T-helper 1 cell (primary cell): ENCODE measurements at places on chromosomes 12 and 14.
A peak's percentile ranks its signal among the peaks of the same experiment; 100 is the strongest.

DNA sequence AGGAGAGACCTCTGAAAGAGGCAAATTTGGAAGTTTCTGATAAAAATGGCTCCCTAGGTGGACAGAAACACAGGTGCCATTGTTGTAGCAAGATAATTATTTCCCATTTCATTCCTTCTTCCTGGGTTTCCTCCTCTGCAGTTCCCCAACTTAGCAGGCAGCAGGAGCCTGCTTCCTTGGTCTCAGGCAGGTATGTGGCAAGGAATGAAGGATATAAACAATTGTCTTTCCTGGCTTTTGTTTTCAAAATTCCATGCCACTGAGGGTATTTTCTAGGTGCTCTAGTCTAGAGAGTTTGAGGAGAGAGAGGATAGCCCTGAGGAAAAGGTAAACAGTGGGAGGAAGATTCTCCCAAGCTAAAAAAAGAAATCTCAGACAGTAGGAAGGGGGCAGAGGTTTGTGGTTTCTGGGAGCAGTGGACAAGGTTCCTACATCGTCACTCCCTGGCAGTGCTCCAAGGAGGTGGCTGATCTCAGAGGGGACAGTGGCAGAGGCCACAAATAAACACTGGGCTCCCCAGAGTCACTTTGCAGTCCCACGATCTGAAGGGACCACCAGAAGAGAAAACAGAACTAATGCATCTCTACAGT lies 82.6 kb upstream of the IGF1 start:
- DNase-seq = no peak

DNA sequence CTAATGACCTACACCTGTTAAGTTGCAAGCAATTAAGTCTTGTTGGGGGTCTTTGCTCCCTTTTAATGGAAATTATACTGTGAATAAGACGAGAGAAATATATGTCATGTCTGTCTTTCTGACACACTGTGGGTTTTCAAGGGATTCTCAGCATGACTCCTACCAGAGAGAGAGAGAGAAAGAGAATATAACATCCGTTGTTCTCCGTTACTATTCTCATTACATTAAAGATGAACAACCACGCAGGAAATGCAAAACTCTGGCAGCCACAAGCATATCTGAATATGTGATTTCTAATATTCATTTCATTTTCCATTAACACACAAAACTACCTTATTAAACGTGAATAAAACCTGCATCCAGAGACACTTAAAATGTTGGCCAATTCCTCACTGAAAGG lies 67.3 kb upstream of the EGLN3 start:
- no peak for DNase-seq

DNA sequence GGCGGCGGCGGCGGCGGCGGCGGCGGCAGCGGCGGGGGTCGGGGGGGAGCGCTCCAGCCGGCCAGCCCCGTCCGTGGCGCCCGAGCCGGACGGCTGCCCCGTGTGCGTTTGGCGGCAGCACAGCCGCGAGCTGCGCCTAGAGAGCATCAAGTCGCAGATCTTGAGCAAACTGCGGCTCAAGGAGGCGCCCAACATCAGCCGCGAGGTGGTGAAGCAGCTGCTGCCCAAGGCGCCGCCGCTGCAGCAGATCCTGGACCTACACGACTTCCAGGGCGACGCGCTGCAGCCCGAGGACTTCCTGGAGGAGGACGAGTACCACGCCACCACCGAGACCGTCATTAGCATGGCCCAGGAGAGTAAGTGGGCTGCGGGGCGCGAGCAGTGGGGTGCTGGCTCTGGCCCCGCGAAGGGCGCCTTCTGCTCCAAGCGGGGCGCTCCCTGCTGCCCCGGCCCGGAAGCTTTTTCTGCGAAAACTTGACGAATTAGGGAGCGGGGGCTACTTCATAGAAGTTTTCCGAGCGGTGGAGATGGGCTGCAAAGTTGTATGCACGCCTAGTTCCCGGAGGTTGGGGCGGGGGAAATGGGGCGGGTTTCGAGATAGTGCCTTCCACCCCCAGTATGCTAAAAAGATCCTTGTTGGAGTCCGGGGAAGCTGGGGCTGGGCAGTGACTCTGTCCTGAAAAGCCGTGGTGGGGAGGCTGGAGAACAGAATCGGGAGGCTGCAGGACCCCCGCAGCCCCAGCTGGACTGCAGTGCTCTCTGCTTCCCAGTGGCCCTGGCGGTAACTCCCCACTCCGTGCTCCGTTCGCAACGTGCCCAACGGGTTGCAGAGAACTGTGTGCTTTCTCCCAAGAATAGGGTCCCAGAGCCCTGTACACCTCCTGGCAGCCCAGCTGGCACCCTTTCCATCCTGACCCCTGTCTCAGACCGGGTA lies 751 bp downstream of the GDF11 start:
- DNase-seq = no peak

DNA sequence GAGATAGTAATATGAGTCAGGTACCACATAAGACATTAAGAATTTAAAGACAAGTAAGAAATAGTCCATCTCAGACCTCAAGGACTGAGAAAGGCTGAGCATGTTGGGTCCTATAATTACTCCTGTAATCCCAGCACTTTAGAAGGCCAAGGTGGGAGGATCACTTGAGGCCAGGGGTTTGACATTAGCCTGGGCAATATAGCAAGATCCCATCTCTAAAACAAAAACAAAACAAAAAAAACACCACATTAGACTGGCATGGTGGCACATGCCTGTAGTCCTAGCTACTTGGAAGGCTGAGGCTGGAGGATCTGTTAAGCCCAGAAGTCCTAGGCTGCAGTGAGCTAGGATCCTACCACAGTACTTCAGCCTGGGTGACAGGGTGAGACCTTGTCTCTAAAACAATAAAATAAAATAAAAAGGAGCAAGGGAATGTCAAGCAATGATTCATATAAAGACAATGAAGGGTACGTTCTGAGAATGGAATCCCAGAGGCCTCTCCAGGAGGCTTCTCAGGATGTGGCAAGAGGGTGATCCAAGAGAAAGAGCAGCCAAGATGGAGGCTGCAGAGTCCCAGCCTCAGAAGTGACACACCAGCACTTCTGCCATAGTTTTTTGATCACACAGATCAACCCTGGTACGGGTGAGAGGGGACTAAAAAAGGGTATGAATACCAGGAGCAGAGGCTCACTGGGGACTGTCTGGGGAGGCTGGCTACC lies 206.4 kb downstream of the CRADD start:
- no peak for DNase-seq

- DNase-seq = no peak
These were observed 13.4 kb upstream of the FRMD6 start for GRCh38 chr14:51638071-51638944.

GRCh38 chr14:71287567-71287966 lies 380.3 kb downstream of the PCNX1 start:
- DNase-seq = no peak

DNA sequence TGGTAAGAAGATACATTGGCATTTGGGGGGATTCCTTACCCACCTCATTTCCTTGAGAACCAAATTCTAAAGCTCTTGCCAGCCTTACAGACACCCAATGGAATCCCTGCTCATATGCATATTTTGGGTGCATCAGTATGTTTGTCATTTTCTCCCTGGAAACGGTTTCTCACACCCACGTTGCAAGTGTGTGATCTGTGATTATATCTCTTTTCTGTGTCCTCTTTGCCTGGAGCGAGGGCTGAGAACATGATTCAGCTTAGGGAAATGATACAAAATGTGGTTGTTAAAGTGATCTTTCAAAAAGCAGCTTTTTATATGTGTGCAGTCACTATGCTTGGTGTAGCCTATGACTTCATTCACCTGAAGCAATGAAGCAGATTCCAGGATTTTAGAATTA lies 52.0 kb downstream of the KCNMB4 start:
- no peak for DNase-seq

DNA sequence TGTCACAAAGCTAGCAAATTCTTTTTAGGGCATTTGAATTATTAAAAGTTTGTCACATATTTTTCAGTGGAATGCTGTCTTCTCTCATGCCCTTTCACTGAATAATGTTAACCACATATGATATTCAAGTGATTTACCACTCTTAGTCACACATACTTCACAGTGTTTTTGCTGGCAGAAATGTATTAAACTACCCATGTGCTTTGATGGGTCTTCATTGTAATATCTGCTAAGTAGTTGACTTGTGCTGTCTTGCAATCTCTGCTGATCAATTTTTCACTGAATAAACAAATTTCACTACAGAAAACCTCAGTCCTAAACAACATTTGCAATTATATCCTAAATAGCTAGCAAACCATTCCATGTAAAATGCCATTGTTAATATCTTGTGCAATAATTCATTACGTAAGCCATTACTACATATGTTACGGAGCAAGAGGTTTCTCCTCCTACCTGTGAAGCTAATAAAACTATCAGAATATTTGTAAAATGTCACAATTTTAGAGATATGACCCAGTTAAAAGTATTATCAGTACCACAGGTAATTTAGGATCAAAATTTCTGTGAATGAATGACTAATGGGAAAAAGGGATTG lies 64.6 kb upstream of the LMO3 start:
- DNase-seq = no peak

- no peak for DNase-seq
These were observed 5.3 kb downstream of the GABARAPL1 start for GRCh38 chr12:10218021-10218420.

GRCh38 chr14:68361231-68361630 lies 431.6 kb downstream of the ZFP36L1 start:
- DNase-seq = no peak

DNA sequence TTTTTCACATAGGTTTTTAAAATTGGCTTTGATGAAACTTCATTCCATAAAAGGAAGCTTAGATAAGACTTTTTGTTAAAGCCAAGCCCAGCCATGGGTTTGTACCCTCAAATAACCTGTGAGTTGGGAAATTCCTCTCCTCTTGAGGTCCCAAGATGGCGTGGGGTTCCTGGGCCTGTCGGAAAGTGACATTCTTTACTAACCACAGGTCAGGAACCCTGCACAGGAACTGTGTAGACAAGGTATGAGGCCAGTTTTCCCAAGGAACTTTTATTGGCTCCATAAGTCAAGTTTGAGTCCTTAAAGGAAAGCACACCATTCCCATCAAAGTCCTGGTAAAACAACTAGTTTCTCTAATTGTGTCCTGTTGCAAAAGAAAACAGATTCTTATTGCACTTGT lies 65.0 kb upstream of the AMN start:
- DNase-seq = no peak

DNA sequence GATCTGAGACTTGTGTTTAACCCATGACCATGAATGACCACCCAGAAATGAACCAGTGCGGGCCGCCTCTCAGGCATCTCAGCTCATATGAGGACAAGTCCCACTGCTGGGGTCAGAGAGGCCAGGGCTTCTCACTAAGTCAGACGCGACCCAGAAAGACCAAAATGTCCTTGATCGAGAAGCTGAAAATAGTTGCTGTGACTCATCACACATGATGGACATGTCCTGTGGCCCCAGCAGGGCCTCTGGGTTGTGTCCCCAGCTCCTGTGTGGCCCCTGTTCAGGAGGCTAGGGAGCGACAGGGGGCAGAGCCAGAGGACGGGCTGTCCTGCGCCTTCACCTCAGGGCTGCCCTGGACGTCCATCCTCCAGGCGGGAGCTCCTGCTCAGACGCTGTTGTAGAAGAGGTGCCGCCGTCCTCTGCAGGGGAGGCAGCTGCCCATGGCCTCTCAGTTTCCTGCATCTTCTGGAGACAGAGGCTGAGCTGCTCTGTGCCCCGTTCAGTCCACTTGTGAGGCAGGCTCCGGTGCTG lies 29.0 kb upstream of the FAM181A start:
- no peak for DNase-seq

- no peak for DNase-seq
These were observed 58.8 kb upstream of the DYNC1H1 start for GRCh38 chr14:101905614-101906013.

DNA sequence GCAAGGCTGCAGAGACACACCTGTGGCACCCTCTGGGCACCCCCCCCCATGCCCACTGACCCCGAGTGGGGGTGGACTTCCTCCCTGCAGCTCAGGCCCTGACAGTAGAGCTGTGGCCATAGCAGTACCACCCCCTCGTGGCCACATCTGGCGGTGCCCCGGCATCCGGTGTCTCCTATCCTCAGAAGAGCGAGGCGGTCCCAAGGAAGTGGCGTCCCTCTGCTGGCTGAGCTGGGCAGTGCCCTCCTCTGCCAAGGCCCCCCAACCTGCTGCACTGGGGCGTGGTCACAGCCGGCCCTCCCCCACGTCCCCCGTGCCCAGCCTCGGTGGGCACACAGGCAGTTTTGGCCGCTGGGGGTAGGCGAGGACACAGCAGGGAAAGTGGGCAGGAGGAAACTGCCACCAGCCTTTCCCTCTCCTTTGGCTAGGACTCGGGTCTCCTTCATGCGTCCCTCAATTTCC lies 6.0 kb upstream of the SLC6A12 start:
- peak; percentile 8 for DNase-seq

DNA sequence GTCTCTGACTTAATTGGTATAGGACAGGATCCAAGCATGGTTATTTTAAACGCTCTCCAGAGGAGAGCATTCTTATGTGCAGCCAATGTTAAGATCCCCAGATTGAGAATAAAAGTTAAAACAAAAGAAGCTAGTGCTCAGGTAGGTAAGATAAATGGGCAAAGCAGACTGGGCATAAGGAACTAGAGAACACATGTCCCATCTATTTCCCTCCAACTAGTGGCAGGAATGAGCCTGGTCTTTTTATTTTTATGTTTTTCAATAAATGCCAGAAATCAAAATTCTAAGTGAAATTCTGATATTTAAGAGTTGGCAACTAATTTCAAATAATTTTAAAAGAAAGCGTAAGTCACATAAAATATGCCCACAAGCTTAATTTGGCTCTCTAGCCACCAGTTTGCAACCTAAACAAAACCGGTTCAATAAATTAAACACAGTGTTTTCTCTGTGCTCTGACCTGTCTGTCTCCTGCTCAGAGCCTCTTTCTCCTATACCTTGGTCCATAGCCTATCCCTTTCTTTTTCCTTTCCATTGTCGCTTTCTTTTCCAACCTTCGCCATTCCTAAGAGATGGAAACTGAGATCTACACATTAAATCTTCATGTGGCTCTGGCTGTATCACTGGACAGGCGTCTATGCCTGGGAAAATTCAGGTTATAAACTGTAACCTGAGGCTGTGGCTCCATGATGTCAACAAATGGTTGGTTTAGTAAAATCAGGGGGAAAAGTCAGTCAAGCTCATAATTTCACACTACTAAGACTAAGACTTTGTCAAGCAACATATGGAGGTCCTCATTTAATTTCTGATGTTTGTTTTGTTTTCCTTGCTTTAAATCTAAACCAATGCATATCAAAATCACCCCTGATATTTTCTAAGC lies 5.5 kb downstream of the SLC38A1 start:
- no peak for DNase-seq

GRCh38 chr12:4909410-4909733 lies 333 bp upstream of the KCNA1 start:
- no peak for DNase-seq

GRCh38 chr14:84003346-84003745 lies 1526.6 kb upstream of the FLRT2 start:
- DNase-seq = no peak

- DNase-seq = peak; percentile 14
These were observed 9.0 kb upstream of the OR6J1 start for GRCh38 chr14:22653012-22653621.

- no peak for DNase-seq
These were observed 1.2 kb downstream of the PIK3C2G start for GRCh38 chr12:18262514-18262913.

GRCh38 chr12:82651489-82651888 lies 35.2 kb upstream of the TMTC2 start:
- DNase-seq = no peak

GRCh38 chr14:68879841-68880575 lies 87.1 kb upstream of the ZFP36L1 start:
- no peak for DNase-seq

GRCh38 chr14:104221636-104222369 lies 83.4 kb downstream of the KIF26A start:
- DNase-seq = no peak

- DNase-seq = no peak
These were observed 32.7 kb upstream of the NAP1L1 start for GRCh38 chr12:76117067-76117691.
